ENCODE measurements at places on chromosomes 4 and X. TPM values are rescaled to one million over a fixed set of nuclear protein-coding genes. Genes with fewer than 3 reads are reported as not detected.

DNA sequence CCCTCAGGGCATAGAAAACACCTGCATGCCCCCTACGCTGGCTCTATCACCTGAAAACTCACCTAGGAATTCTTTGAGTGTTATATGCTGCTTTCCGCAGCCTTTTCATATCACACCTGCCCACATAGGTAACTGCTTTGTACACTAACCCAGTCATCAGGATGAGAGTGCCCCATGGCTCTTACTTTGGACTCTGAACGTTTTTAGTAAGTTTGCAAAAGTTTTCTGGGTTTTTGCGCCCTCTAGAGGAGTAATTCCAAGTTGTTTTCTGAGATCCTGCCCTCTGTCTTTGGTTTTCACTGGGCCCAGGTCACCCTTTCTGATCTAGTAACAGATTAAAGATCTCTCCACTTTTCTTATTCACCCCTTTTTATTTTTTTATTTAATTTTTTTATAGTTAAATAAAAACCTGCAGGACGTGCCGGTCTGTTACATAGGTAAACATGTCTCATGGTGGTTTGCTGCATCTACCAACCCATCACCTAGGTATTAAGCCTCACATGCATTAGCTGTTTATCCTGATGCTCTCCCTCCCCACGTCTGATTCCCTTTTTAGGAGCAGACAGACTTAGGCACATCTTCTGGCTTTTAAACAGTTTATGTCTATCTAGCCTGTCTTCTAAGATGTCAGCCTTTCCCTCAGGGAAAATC lies 139.2 kb downstream of the NWD2 start:
- no peaks in the 10 kb centered on the region for H3K27me3 ChIP-seq
- H3K27ac ChIP-seq: no peak overlapping the region
- no peaks in the 10 kb centered on the region for H3K4me1 ChIP-seq
- no peak overlapping the region for H3K4me3 ChIP-seq

- no peak overlapping the region for H3K4me3 ChIP-seq
- H3K36me3 ChIP-seq: no peaks in the 10 kb centered on the region
- H3K4me1 ChIP-seq: no peaks in the 10 kb centered on the region
- H3K27ac ChIP-seq: no peak overlapping the region
- no peaks in the 10 kb centered on the region for H3K27me3 ChIP-seq
Observed at GRCh38 chr4:74612837-74613236, 167.9 kb downstream of the AREG start.

- H3K36me3 ChIP-seq: no peaks in the 10 kb centered on the region
- DNase-seq: peak; percentile 54
- peaks cover 7% of the 10 kb centered on the region for H3K27me3 ChIP-seq
- H3K27ac ChIP-seq: no peak overlapping the region
Observed at GRCh38 chr4:56656346-56656643, 24.8 kb downstream of the HOPX start.

- H3K4me1 ChIP-seq: peaks cover 30% of the 10 kb centered on the region
- no peaks in the 10 kb centered on the region for H3K36me3 ChIP-seq
- DNase-seq: peak; percentile 78
- peak overlapping the region; percentile 94 for H3K27ac ChIP-seq
- no peak overlapping the region for H3K4me3 ChIP-seq
Observed at GRCh38 chr4:184805462-184806228, 20.1 kb downstream of the ACSL1 start.

The PPP2R2C gene
- total RNA-seq: 0.82 TPM

The SATL1 gene
- not detected for total RNA-seq

DNA sequence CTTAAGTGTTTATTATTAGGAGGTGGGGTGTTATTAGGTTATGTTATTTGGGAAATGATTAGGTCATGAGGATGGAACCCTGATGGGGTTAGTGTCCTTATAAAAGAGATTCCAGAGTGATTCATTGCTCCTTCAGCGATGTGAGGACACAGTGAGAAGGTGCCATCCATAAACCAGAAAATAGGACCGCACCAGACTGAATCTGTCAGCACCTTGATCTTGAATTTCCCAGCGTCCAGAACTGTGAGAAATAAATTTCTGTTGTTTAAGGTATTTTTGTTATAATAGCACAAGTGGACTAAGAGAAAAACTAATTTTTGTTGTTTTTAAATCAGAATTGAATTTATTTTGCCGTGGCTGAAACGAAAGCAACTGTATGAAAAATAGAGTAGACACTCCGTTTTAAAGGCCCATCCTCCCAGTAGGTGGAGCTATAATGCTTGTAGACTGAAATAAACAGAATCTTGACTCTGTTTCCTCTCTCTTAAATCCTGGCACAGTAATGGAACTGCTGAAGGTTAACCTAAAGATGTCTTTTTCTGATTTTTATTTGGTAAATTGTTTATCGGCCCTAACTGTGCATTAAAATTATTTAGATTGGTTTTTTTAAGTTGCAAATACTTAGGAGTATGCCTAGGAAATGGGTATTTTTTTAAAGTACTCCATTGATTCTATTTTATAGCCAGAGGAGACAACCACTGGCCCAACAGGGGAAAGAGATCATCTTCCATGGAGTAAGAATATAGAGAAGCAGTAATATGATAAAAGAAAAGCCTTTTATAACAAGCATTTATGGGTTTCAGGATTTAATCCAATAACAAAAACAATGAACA lies 133.2 kb upstream of the ADAMTS3 start:
- peak overlapping the region; percentile 47 for H3K4me3 ChIP-seq
- H3K4me1 ChIP-seq: no peaks in the 10 kb centered on the region
- H3K36me3 ChIP-seq: no peaks in the 10 kb centered on the region
- no peak overlapping the region for H3K27ac ChIP-seq
- no peaks in the 10 kb centered on the region for H3K27me3 ChIP-seq

The FAM3A gene
- 39.5 TPM for total RNA-seq

The MAGEE2 gene
- not detected for total RNA-seq

DNA sequence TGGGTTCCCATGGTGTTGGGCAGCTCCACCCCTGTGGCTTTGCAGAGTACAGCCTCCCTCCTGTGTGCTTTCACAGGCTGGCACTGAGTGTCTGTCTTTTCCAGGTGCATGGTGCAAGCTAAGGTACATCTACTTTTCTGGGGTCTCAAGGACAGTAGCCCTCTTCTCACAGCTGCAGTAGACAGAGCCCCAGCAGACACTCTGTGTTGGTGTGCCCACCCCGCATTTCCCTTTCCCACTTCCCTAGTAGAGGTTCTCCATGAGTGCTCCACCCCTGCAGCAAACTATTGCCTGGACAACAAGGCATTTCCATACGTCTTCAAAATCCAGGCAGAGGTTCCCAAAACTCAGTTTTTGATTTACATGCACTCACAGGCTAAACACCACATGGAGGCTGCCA lies 143.0 kb downstream of the TECRL start:
- no peaks in the 10 kb centered on the region for H3K4me1 ChIP-seq
- H3K27ac ChIP-seq: no peak overlapping the region
- no peak overlapping the region for H3K4me3 ChIP-seq
- H3K36me3 ChIP-seq: no peaks in the 10 kb centered on the region
- no peaks in the 10 kb centered on the region for H3K27me3 ChIP-seq
- DNase-seq: no peak

The CTAG1B gene
- total RNA-seq: not detected

The F11 gene
- total RNA-seq: 1.5 TPM

DNA sequence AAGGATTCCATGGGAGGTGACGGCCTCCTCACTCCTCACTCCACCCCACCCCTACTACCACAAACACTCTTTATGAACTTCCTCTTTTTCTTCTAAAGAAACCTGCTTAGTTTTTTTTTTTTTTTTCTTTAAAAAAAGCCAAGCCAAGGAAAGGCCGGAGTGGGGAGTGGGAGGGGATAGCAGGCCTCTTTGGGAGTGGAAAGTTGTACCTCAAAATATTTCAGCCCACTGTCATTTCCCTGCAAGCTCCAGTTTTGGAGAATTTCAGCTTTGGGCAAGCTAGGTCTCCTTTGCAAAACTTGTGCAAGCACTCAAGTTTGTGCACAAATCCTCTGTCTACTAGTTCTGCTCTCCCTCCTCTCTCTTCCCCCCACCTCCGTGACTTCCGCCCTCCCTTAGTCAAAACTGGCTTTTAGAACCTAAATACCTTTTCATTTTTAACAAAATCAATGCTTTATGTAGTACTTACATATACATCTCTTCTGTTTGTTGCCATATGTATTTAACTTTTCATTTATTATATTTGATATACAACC lies 512 bp upstream of the ANTXR2 start:
- no peaks in the 10 kb centered on the region for H3K36me3 ChIP-seq
- no peak for DNase-seq
- no peak overlapping the region for H3K27ac ChIP-seq
- peak overlapping the region; percentile 81 for H3K4me3 ChIP-seq
- no peaks in the 10 kb centered on the region for H3K27me3 ChIP-seq

DNA sequence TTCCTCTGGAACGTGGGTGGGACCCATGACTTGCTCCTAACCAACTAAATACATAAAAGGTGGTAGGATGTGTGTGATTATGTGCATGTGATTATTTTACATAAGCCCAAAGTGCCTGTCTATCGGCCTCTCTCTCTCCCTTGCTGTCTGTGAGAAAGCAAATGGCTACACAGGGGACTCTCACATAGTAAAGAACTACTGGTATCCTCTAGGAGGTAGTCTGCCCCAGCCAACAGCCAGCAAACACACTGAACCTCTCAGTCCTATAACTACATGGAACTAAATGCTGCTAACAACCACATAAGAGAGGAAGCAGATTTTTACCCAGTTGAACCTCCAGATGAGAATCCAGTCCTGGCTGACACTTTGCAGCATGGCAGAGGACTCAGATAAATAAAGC lies 1249.4 kb downstream of the ADGRL3 start:
- no peak overlapping the region for H3K4me3 ChIP-seq
- no peaks in the 10 kb centered on the region for H3K4me1 ChIP-seq
- no peaks in the 10 kb centered on the region for H3K36me3 ChIP-seq

GRCh38 chr4:150579551-150580234 lies 2.3 kb upstream of the MAB21L2 start:
- no peaks in the 10 kb centered on the region for H3K36me3 ChIP-seq
- H3K27ac ChIP-seq: peak overlapping the region; percentile 43
- peak; percentile 67 for DNase-seq
- peaks cover 46% of the 10 kb centered on the region for H3K27me3 ChIP-seq

The TMPRSS11B gene
- total RNA-seq: not detected

DNA sequence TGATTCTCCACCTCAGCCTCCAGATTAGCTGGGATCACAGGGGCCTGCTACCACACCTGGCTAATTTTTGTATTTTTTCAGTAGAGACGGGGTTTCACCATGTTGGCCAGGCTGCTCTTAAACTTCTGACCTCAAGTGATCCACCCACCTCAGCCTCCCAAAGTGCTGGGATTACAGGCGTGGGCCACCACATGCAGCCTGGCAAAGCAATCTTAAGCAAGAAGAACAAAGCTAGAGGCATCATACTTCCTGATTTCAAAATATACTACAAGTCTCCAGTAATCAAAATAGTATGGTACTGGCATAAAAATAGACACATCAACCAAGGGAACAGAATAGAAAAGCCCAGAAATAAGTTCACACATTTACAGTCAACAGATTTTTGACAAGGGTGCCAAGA lies 12.8 kb upstream of the F8A1 start:
- H3K27ac ChIP-seq: no peak overlapping the region
- no peaks in the 10 kb centered on the region for H3K27me3 ChIP-seq
- no peak for DNase-seq

DNA sequence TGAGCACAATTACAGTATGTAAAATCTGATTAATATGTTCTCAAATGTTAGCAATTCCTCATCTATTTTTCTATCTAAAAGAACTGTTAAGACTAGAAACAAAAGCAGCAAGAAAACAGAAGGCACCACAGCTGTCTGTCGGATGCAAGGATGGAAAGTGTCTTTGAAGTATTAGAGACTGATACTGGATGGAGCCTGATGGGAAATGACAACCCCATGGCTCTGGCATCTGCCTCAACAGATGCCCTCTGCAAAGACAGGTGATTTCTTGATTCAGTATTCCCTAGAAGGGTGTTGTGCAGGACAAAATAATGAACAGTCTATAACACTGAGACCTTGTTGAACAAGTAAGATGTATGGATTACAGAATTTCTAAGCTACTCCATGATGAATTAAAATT lies 19.7 kb downstream of the LRCH2 start:
- no peak overlapping the region for H3K4me3 ChIP-seq
- H3K4me1 ChIP-seq: no peaks in the 10 kb centered on the region
- H3K27ac ChIP-seq: no peak overlapping the region

- peak; percentile 16 for DNase-seq
- no peak overlapping the region for H3K27ac ChIP-seq
- H3K4me1 ChIP-seq: no peaks in the 10 kb centered on the region
- no peaks in the 10 kb centered on the region for H3K36me3 ChIP-seq
- peaks cover 3% of the 10 kb centered on the region for H3K27me3 ChIP-seq
Observed at GRCh38 chrX:53256446-53257041, 24.8 kb downstream of the IQSEC2 start.

The TLR6 gene
- 6.1 TPM for total RNA-seq

The DGKQ gene
- 13.7 TPM for total RNA-seq

GRCh38 chr4:116469582-116469981 lies 615.8 kb downstream of the TRAM1L1 start:
- no peaks in the 10 kb centered on the region for H3K4me1 ChIP-seq
- H3K36me3 ChIP-seq: no peaks in the 10 kb centered on the region
- DNase-seq: no peak
- H3K27ac ChIP-seq: no peak overlapping the region
- no peak overlapping the region for H3K4me3 ChIP-seq

DNA sequence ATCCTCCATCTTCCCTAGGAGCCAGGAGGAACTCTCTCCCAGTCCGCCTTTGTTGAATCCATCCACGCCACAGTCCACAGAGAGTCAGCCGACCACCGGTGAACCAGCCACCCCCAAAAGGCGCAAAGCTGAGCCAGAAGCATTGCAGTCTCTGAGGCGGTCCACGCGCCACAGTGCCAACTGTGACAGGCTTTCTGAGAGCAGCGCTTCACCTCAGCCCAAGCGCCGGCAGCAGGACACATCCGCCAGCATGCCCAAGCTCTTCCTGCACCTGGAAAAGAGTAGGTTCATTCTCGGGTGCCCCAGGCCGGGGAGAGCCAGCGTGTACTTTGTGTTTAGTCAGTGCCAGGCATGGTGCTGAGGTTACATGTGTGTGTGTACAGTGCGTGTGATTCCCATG lies 7.4 kb downstream of the MSL3 start:
- no peaks in the 10 kb centered on the region for H3K4me1 ChIP-seq
- no peaks in the 10 kb centered on the region for H3K27me3 ChIP-seq
- no peaks in the 10 kb centered on the region for H3K36me3 ChIP-seq
- DNase-seq: no peak
- H3K27ac ChIP-seq: no peak overlapping the region

The TASL gene
- 1.8 TPM for total RNA-seq

The STS gene
- 13.4 TPM for total RNA-seq

The SLC6A14 gene
- total RNA-seq: not detected

GRCh38 chrX:130916636-130917422 lies 13.8 kb upstream of the ENOX2 start:
- no peak overlapping the region for H3K27ac ChIP-seq
- peaks cover 4% of the 10 kb centered on the region for H3K27me3 ChIP-seq
- no peaks in the 10 kb centered on the region for H3K4me1 ChIP-seq
- H3K4me3 ChIP-seq: no peak overlapping the region
- no peaks in the 10 kb centered on the region for H3K36me3 ChIP-seq
- peak; percentile 50 for DNase-seq
